ENCODE measurements at places on chromosomes 13 and 19.

GRCh38 chr13:83423381-83423780 is 458.9 kb downstream of the SLITRK1 start:
- no peaks in the 10 kb centered on the region for H3K4me1 ChIP-seq
- no peaks in the 10 kb centered on the region for H3K36me3 ChIP-seq
- no peak overlapping the region for H3K27ac ChIP-seq
- H3K4me3 ChIP-seq, result no peak overlapping the region

DNA sequence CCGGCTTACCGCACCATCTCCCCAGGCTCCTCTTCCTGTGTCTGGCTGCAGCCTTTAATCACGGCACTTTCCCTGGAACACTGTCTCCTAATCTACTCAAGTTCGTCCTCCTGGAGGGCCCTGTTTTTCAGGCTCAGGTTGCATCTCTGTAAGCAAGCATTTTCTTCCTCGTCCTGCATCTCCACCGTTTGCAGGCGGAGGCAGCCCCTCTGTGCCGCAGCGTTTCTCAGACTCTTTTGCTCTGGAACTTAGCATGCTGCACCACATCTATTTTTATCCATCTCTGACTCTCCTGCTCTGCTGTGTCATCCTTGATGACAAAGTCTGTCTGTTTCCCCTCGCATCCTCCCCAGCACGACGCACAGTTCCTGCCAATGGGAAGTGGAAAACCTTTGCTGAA is 117.5 kb downstream of the ATP8A2 start:
- peaks cover 41% of the 10 kb centered on the region for H3K27me3 ChIP-seq
- DNase-seq, result no peak
- peaks cover 7% of the 10 kb centered on the region for H3K4me1 ChIP-seq
- H3K4me3 ChIP-seq, result peak overlapping the region; percentile 17
- no peak overlapping the region for H3K27ac ChIP-seq

- H3K36me3 ChIP-seq, result no peaks in the 10 kb centered on the region
- H3K4me1 ChIP-seq, result no peaks in the 10 kb centered on the region
- no peak overlapping the region for H3K27ac ChIP-seq
- no peak for DNase-seq
- no peak overlapping the region for H3K4me3 ChIP-seq
- H3K27me3 ChIP-seq, result peaks cover 3% of the 10 kb centered on the region
Measured at GRCh38 chr13:113367020-113367560, 3.2 kb upstream of the GRTP1 start.

DNA sequence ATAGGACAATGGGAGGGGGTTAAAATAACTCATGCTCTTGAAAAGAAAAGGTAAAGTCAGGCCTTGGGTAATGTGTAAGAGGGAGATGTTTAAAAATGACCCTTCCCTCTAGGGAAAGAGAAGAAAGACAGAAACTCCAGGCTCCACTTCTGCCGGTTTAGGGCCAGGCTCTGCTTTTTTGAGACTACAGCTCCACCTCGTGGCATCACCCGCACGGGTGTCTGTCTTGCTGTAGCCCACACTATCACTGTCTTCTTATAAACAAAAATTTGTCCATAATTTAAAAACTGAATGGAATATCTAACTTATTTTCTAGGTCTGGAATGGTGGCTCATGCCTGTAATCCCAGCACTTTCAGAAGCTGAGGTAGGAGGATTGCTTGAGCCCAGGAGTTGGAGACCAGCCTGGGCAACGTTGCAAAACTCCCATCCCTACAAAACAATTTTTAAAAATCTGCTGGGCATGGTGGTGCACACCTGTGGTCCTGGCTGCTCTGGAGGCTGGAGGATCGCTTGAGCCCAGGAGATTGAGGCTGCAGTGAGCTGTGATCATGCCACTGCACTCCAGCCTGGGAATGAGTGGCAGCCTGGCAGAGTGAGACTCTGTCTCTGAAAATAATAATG is 65.1 kb upstream of the GTF3A start:
- peaks cover 4% of the 10 kb centered on the region for H3K4me1 ChIP-seq
- no peak overlapping the region for H3K4me3 ChIP-seq
- no peak overlapping the region for H3K27ac ChIP-seq
- no peaks in the 10 kb centered on the region for H3K36me3 ChIP-seq

DNA sequence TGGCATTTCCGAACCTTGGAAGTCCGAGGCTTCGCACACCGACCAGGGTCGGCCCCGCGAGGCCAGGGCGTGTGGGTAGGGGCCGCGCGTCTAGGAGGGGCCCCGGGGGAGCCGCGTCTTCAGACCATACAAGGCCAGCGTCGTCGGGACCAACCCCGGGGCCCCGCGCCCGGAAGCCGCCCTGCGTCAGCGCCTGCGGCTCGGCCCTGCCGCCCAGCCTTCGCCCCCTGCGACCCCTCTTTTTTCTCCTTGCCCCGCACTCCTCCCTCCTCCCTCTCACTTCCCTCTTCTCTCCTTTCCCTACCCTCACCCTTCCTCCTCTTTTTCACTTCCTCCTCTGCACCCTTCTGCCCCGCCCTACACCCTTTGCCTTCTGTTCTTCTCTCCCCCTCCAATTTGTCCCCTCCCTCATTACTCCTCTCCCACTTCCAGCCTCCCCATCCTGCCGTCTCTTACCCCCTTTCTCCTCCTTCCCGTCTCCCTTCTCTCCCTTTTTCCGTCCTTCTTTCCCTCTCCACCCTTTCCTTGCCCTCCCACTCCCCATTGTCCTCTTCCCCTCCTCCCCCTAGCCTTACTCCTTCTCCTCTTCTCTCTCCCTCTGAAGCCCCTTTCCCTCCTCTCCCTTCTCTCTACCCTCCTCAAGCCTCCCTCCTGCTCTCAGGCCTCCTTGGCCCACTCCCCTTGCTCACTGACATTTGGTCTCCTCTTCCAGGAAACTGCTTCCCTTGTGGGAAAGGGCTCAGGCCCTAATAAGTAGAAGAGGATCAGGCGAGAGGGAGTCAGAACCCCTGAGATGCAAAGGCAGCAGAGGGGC is 2.2 kb upstream of the PLEKHG2 start:
- H3K36me3 ChIP-seq, result peaks cover 21% of the 10 kb centered on the region
- no peaks in the 10 kb centered on the region for H3K27me3 ChIP-seq
- peak overlapping the region; percentile 77 for H3K4me3 ChIP-seq
- peaks cover 55% of the 10 kb centered on the region for H3K4me1 ChIP-seq

- H3K4me1 ChIP-seq, result peaks cover 6% of the 10 kb centered on the region
- no peaks in the 10 kb centered on the region for H3K36me3 ChIP-seq
- no peaks in the 10 kb centered on the region for H3K27me3 ChIP-seq
- DNase-seq, result no peak
- H3K4me3 ChIP-seq, result peak overlapping the region; percentile 54
Measured at GRCh38 chr19:14248578-14249011, 42.6 kb upstream of the ADGRL1 start.

- H3K36me3 ChIP-seq, result no peaks in the 10 kb centered on the region
- peaks cover 8% of the 10 kb centered on the region for H3K4me1 ChIP-seq
Measured at GRCh38 chr19:17370026-17370587, 7.0 kb downstream of the PLVAP start.

DNA sequence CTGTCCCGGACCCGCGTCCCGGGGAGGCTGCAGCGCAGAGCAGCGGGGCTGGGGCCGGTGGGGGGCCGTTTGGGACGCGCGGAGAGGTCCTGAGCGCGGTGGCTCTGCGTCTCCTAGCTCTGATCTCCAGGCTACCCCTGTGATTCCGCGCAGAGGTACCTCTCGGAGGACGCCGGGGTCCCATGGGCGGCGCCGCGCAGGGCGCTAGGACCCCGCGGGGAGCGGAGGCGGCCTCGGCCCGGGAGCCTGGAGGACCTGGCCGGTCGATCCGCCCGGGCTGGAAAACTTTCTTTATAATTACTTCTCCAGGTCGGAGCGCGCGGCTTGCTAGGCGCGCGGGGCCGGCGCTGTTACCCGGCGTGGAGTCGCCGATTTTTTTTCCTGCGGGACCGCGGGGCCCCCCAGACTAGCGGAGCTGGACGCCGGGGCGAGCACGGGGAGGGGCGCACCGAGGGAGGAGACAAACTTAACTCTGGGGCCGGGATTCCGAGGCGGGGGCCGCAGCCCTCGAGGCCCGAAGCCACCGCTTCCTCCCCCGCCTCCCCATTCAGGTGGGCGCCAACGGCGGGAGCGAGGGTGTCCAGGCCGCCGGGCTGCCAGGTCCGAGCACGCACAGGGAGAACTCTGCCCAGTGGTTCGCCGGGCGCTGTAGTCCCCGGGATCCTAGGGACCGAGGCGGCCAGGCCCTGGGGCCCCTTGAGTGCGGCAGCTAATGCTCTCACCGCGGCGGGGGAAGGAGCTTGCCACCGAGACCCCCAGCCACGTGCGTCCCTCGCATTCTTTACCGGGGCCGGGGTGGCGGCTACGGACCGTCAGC is 848 bp upstream of the CEBPA start:
- peak overlapping the region; percentile 22 for H3K27ac ChIP-seq
- H3K4me3 ChIP-seq, result peak overlapping the region; percentile 72
- DNase-seq, result no peak
- H3K27me3 ChIP-seq, result peaks cover 21% of the 10 kb centered on the region
- peaks cover 2% of the 10 kb centered on the region for H3K4me1 ChIP-seq

DNA sequence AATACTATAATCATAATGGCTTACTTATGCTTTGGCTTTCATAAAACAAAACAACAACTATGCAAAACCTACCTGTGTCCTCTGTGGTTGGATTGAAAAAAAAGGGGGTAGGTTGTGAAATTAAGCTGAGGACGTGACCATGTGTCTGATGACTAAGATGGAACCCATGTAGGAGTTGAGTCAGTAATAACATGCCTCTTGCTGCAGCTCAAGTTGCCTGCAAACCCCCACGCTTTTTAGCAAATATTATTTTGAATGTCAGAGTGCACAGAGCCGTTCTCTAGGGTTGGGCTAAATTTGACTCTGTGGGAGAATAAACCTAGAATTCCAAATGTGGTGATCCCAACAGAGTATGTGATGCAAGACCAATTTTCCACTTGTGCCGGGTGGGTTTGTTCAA is 209.3 kb downstream of the KCNRG start:
- peaks cover 43% of the 10 kb centered on the region for H3K4me1 ChIP-seq
- no peaks in the 10 kb centered on the region for H3K27me3 ChIP-seq
- no peaks in the 10 kb centered on the region for H3K36me3 ChIP-seq

- H3K4me1 ChIP-seq, result no peaks in the 10 kb centered on the region
- H3K4me3 ChIP-seq, result no peak overlapping the region
- DNase-seq, result no peak
Measured at GRCh38 chr19:51047031-51047335, 12.2 kb upstream of the KLK12 start.

DNA sequence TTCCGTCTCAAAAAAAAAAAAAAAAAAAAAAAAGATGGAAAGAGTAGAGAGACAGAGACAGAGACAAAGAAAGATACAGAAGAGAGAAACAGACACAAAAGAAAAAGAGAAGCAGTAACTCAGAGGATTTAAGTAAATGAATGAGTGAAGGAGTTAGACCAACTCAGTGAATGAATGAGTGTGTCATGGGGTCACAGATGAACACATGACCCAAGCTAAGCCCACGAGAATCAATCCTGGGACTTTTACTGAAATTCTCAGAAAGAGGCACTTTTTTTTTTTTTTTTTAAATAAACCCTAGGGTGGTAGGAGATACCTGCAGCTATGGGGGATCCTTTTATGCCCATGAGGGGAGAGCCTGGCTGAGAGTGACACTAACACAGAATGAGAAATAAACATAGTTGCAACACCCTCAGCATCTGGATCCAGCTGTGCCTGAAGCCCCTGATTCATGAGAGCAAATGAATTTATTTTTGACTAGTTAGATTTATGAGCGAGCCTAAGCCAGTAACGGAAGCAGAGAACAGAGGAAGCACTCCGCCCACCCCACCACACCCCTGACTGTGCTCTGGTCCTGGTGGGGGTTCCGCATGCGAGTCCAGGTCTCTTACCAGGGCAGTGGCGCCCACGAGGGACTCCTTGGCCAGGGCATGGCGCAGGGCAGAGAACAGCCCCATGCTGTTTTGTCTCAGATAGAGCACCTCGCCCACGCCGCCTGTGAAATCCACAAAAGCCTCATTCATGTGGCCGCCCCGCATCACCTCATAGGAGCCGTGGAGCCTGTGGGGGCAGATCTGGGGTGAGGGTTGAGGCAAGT is 4.6 kb downstream of the CAPN12 start:
- no peak overlapping the region for H3K27ac ChIP-seq
- no peak overlapping the region for H3K4me3 ChIP-seq
- H3K36me3 ChIP-seq, result no peaks in the 10 kb centered on the region
- H3K4me1 ChIP-seq, result peaks cover 13% of the 10 kb centered on the region

DNA sequence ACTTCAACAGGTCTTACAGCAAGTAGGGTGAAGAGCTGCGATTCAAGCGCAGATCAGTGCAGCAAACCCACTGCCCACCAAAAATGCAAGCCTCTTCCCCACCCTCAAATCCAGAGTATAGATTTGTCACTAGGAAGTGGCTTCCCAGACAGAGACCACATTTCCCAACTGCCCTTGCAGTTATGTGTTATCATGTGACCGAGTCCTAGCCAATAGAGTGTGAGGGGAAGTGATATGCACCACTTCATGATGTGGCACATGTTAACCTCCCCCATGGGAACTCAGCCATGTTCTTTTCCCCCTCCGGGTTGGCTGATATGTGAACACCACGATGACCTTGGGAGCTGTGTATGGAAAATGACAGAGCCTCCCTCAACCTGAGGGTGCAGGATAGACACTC is 50.8 kb downstream of the MBD3L2B start:
- peaks cover 3% of the 10 kb centered on the region for H3K27me3 ChIP-seq
- no peak overlapping the region for H3K27ac ChIP-seq
- no peak overlapping the region for H3K4me3 ChIP-seq
- no peaks in the 10 kb centered on the region for H3K4me1 ChIP-seq
- no peaks in the 10 kb centered on the region for H3K36me3 ChIP-seq

DNA sequence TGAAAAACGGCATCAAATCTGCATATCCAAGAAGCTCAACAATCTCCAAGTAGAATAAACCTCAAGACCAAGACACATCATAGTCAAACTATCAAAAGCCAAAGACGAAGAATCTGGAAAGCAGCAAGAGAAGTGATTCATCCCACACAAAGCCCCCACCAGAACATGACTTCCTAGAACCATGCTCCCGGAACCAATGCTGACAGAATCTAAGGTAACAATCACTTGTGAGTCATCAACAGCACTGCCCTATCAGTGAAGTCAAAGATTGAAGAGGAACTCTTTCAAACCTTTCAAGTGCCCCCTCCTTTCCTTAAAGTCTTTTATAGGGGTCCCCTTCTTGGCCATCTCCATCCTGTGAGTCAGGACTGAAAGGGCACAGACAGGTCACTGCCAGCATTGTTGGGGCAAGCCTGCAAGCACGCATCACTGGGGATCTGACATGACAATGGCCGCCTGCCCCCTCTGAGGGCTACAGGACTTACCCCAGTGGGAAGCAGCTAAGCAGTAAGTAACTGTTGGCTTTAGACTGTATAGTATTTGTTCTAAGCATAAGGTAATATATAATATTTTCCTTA is at the start of gene CCDC70:
Gene CCDC70 (plus strand): TSS at position 247 of the 578 bp plus-strand sequence. CDS start 3,443 bp downstream, outside the sequence.
- H3K4me1 ChIP-seq, result peaks cover 14% of the 10 kb centered on the region
- no peaks in the 10 kb centered on the region for H3K36me3 ChIP-seq
- no peak within 1 kb of the TSS for H3K4me3 ChIP-seq
- H3K27me3 ChIP-seq, result no peaks in the 10 kb centered on the region
- H3K27ac ChIP-seq, result no peak within 1 kb of the TSS

GRCh38 chr19:991174-991931 is 7.2 kb downstream of the WDR18 start:
- peaks cover 2% of the 10 kb centered on the region for H3K4me1 ChIP-seq
- no peak overlapping the region for H3K4me3 ChIP-seq
- DNase-seq, result no peak
- H3K36me3 ChIP-seq, result peaks cover 10% of the 10 kb centered on the region
- H3K27me3 ChIP-seq, result peaks cover under 1% of the 10 kb centered on the region
- H3K27ac ChIP-seq, result no peak overlapping the region

- no peaks in the 10 kb centered on the region for H3K36me3 ChIP-seq
- no peak overlapping the region for H3K27ac ChIP-seq
- peaks cover 10% of the 10 kb centered on the region for H3K4me1 ChIP-seq
- H3K27me3 ChIP-seq, result peaks cover 27% of the 10 kb centered on the region
- no peak overlapping the region for H3K4me3 ChIP-seq
Measured at GRCh38 chr19:5479958-5480357, 24.7 kb downstream of the ZNRF4 start.

GRCh38 chr19:50861010-50861409 is 6.3 kb downstream of the KLK3 start:
- no peaks in the 10 kb centered on the region for H3K4me1 ChIP-seq
- peaks cover 32% of the 10 kb centered on the region for H3K27me3 ChIP-seq
- H3K36me3 ChIP-seq, result no peaks in the 10 kb centered on the region
- H3K4me3 ChIP-seq, result no peak overlapping the region
- H3K27ac ChIP-seq, result no peak overlapping the region
- DNase-seq, result no peak
